ENCODE measurements at places on chromosomes 1 and 21.

DNA sequence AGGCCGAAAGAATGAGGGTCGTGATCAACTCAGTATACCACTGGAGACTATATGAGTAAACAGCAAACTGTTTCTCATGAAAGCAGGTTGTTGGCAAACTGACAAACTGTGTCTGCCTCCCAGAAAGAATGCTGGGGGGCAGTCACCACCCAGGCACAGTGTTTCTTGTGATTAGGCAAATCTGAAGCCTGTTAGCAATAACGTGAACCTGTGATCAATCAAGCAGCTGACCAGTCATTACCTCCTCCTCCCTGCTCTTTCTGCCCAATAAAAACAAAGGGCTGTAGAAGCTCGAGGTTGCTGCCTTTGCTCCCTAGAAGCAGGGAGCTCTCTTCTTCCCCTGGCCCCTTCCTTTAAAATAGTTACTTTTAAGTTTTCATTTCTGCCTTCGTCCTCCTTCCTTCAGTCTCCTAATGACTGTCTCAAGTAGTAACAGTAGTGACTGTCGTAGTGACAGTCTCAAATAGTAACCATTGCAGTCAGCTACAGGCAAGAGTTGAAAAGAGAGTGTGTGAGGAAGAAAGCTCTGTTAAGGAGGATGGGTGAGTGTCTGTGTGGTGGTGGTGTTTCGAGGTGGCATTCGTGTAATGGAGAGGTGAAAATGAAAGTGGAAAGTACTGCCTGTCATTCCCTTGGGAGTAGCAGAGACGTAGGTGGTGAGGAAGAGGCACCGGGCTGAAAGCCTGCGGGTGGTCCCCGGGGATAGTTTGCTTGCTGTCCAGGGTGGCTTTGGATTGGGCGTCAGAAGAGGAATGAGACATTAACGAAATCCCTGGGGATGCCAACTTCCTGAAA, 14.5 kb downstream of the HHAT start:
- DNase-seq, result no peak

GRCh38 chr1:20361805-20362381, 71.2 kb downstream of the VWA5B1 start:
- peak; percentile 42 for DNase-seq

DNA sequence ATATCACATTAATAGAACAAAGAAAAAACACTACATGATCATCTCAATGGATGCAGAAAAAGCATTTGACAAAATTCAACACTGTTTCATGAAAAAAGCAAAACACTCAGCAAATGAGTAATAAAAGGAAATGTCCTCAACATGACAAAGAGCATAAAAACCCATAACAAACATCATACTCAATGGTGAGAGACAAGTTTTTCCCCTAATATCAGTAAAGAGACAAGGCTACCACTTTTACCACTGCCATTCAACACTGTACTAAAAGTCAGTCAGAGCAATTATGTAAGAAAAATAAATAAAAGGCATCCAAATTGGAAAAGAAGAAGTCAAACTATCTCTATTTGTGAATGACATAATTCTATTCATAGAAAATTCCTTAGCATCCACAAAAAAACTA, 64.3 kb downstream of the ZNF644 start:
- no peak for DNase-seq

DNA sequence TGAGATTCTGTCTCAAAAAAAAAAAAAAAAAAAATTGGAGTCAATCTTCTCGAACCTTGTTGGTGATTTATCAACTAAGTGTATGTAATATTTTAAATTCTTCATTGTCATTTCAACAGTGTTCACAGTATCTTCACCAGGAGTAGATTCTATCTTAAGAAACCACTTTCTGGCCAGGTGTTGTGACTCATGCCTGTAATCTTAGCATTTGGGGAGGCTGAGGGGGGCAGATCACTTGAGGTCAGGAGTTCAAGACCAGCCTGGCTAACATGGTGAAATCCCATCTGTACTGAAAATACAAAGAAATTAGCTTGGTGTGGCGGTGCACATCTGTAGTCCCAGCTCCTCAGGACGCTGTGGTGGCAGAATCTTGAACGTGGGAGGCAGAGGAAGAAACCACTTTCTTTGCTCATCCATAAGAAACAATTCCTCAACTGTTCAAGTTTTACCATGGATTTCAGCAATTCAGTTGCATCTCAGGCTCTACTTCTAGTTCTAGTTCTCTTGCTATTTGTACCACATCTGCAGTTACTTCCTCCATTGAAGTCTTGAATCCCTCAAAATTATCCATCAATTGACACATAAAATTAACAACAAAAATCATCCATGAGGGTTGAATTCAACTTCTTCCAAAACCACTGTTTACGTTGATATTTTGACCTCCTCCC, 30.4 kb upstream of the EYA3 start:
- no peak for DNase-seq

DNA sequence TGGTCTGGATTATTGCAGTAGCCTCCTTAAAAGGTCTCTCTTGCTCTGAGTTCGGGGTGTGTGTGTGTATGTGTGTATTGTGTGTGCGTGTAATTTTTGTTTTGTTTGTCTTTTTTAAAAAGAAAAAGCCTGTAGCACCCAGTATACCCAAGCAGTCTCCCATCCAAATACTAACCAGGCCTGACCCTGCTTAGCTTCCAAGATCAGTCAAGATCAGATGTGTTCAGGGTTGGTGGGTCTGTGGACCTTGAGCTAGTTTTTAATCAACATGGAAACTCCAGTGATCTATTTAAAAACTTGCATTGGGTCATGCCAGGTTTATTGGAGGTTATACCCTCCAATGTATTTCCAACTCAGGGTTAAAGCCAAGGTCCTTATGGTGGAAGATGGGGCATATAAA, 40.3 kb downstream of the FNBP1L start:
- no peak for DNase-seq

DNA sequence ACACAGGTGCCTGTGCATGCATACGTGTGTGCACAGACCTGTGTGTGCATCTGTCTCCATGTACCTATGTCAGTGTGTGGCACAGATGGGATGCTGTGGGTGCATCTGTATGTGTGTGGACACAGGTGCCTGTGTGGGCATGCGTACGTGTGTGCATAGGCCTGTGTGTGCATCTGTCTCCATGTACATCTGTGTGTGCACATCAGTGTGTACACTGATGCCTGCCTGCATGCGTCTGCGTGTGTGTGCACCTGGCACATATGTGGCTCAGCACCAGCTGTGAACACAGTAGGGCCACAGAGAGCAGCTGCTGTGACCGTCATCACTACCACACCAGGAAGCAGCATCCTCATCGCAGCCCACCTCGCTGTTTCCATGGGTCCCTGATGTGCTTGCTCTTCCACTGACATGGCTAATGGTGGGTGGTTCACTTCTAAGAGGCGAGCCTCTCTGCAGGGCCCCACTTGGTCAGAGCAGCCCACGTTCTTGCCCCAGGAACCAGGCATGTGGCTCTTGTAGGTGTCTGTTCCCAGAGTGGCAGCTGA, 9.6 kb upstream of the SPATC1L start:
- DNase-seq, result no peak

DNA sequence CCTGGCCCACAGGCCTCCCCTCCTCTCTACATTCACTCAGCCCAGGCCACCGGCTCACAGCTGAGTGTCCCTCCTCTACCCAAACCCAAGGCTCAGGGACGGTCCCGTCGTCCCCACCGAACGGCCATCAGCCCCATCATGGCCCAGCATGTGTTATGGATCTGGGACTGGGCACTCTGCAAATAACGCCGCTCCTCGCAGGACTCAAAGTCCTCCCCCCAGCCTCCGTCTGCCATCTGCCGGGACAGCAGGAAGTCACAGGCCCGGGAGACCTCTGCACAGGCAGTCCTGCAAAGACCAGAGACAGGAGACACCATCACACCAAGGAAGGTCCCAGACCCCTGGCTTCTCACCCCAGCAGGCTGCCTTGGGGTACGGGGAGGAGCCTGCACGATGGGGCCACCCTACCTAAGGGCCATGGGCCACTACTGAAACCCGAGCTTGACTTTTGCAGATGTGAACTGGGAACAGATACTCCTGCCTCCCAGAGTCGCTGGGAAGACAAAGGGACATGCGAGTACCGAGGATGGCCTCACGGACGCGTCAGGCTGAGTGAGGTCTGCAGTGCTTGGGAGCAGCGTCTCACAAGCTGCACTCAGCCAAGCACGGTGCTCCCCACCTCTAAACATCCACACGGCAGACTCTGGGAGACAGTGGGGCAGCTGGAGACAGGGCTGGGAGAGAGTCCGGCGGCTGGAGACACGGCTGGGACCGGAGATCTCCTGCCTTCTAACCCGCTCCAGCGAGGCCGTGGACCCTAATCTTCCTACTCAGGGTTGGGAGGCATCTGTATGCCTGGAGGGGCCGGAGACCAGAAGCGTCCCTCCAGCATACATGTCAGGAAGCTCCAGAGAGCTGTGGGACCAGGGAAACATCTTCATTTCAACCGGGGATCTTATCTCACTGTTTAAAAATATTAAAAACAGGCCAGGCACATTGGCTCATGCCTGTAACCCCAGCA, 10.4 kb upstream of the SPATC1L start:
- no peak for DNase-seq

DNA sequence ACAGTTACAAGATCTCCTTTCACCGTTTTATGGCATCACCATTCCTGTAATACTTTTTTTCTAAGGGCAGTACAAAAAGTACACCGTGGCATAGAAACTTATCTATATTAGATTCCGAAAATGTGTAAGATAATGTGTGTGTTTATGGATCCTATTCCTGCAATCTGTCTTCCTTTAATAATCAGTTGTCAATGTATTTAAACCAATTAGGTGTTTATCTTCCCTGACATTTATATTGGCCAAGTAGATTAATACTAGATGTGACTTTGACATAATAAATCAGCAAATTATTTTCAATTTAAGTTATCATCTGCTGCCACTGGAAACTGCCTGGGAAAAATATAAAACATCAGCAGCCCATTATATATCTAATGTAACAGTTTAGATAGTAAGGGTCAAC, 770.3 kb upstream of the ADGRL2 start:
- DNase-seq, result no peak

- no peak for DNase-seq
These were observed 8.4 kb downstream of the RGS2 start for GRCh38 chr1:192817246-192817645.

- peak; percentile 80 for DNase-seq
These were observed 58.4 kb upstream of the EPS8L3 start for GRCh38 chr1:109821831-109822745.

DNA sequence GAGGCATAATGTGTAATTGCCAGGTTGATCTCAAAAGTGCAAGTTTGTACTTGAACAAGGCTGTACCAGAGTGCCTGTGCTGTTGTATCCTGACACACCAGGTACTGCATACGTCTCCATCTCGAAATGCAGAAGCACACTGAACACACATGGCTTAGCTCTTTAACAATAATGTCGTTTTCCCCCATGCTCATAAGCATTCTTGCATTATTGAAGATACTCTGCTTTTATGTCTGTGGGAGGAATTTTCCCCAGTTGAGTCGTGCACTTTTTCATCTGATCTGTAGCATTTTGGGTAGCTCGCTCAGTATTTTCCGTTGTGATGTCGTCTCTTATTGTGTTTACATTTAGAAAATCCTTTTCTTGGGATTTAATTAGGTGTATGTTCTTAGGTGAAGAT, 98.7 kb downstream of the PCBP3 start:
- DNase-seq, result no peak

DNA sequence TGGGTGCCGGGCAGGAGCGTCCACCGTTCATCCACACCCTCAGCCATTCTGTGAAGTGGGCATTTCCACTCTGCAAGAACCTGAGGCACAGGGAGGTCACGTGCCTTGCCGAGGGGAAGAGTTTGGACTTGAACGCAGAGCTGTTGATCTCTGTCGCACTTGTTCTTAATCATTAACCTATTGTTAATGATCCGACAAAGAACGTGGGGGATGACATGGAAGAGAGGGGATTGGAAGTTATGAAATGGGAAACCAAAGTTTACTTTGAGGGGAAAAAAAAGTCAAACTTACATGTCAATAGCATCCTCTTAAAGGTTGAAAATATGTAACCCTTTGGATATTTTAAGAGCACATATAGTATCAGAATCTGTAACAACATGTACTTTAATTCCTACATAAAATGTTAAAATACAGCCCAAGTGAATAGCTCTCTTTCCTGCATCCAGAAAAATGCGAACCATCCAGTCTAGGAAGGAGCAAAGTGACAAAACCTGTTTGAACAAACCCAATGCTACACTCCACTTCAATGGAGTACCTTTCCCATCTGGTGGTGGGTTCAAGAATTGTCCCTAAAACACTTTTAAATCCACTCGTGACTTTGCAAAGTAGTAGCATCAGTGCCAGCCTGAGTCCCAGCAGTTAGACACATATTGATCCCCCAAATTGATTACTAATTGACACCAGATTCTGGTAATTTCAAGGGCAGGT, 75.5 kb downstream of the SETD4 start:
- DNase-seq, result no peak

DNA sequence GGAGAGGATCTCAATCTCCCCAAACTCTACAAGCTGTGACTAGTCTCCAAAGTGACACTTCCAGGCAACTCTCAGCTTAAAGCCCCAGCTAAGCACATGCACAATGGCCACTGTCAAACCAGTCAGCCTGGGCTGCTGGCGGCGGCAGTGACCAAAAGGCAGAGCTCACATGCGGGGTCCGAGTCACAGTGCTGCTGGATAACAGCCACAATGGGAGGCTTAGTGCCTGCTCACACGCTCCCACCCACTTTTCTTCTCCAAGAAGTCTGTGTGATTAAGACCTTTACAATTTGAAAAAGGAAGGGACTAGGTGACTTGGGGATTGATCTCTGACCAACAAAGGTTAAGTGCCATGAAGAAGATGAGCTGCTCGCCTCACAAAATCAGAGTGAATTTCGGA, 16.8 kb downstream of the RIPK4 start:
- DNase-seq, result no peak

GRCh38 chr21:36887963-36888362, 78.5 kb downstream of the HLCS start:
- DNase-seq, result no peak

DNA sequence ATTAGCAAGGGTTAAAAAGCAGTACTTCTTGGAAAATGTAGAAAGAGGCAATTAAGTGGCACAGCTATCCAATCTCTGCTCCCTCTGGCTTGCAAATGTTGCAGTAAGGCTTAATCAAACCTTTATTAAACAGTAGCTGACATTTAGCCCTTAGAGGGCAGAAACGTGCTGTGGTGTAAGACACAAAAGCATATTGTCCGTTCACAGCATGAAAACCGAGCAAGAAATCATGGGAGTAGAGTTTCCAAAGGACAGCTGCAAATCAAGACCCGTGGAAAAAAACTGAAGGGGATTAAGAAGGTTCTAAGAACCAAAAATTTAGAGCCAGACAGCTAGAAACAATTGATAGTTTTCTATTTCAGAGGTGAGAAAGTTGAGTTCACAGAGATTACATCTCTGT, 13.1 kb downstream of the ZP4 start:
- no peak for DNase-seq

GRCh38 chr1:240413732-240414131, 198.2 kb downstream of the GREM2 start:
- DNase-seq, result peak; percentile 96

GRCh38 chr1:45146833-45147232, 59.6 kb downstream of the ZSWIM5 start:
- no peak for DNase-seq

GRCh38 chr1:151837197-151837596, 2.4 kb downstream of the C2CD4D start:
- DNase-seq, result no peak

DNA sequence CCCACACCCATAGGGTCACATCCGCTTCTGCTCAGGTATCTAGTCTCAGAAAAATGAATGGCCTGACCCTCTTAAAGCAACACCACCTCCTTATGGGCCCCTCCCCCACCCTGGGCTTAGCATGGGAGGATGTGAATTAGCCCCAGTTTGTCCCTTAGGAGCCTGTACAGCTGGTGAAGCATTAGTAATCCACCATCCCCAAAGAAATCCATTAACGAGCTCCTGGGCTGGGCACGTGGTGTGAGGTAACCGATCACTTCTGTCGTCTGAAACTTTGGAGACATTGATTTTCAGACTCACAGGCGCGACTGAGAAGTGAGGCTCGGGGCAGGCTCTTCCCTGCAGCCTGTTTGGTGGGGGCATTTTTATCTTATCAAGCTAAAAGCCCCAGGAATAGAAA, 10.5 kb downstream of the RASSF5 start:
- DNase-seq, result no peak
